ENCODE measurements at places on chromosomes 12 and 14.

- no peak for DNase-seq
Measured at GRCh38 chr14:104146651-104147345, 8.4 kb downstream of the KIF26A start.

GRCh38 chr12:40557980-40558379 is 134.3 kb upstream of the CNTN1 start:
- no peak for DNase-seq

DNA sequence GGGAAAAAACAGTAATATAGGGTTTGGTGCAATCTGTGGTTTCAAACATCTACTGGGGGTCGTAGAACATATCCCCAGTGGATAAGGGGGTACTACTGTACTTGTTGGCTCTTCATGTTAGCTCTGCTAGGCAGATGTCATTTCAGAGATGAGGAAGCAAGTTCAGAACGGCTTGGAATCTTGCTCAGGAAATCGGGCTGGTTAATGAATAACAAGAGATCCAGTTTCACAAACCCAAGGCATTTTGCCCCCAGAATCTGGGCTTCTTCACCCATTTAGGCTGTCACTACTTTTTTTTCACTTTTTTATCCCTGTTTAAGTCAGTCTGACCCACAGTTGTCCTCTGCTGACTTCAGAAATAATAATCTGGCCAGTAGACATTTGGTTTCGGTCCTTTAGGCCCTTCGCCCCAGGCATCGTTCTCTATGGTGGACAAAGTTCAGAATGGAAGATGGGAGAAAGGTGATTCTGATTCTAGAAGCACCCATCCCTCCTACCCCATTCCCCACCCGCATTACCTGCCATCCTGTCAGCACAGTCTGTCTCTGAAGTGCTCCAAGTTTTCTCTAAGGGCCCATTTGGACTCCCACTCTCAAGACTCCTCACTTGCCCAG is 4.5 kb downstream of the SUOX start:
- no peak for DNase-seq

DNA sequence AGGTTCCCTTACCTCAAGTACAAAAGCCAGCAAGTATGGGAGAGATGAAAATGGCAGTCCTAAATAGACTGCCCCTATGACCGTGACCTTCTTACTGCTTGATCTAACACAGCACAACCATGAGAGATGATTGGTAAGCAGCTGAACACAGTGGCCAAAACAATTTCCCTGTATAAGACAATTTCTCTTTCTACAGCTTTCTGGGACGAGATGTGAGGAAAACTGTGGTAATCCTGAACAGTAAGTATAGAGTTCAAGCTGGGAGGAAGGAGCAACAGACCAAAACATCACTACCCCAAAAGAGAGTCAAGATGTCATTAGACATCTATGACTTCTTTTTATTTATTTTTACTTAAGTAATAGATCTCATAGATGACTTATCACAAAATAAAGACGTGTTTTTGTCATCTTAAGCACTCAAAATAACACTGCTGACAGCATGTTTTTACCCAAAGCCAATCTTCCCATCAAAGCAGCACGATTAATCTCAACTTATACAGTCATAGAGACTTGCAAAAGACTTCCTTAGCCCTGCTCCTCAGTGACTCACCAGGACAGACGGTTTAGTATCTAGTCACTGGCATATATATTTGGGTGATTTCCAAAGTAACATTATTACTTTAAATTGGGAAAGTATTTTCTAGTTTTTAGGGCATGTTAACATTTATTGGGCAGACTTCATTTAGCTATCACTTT is 3.7 kb downstream of the TMEM52B start:
- no peak for DNase-seq

DNA sequence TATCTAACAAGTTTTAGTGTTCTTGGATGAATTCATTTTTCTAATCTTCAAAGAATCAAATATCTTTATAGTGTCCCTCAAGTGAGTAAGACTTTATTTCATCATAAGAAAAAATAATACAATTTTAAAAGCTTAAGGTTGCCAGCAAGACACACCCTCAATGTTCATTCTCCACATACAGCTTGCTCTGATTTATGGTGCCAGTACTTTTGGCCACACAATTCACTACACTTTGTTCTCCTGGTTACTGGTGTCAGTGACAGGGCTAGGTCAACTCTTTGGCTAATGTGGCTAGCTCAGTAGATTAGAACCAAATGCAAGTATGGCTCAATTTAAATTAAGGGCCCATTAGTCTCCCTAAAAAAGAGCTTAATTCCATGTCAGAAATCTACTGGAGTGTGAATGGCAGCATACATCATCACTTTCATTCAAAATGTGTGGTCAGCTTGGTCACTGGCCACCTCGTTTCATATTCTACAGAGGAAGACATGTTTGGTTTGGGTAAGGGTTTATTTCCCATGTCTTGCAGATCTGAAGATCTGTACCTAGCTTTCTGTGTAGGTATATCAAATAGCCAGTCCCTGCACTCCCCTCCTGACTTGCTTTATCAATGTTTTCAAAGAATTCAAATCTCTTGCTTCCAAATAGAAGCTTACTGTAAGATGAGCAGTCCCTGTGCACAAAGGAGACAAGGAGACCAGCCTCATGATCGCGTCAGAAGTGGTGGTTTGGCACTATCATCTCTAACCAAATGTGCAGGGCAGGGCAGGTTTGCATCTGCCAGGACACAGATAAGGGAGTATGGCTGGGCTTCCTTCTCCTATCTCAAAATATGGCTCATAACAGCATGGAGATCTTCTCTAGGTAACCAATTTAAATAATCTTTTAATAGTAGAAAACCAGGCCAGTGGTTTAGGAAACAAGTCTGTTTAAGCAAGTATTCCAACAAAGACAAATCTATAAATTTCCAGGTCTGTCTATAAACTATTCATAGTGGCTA is 31.3 kb downstream of the HECTD4 start:
- DNase-seq: no peak

DNA sequence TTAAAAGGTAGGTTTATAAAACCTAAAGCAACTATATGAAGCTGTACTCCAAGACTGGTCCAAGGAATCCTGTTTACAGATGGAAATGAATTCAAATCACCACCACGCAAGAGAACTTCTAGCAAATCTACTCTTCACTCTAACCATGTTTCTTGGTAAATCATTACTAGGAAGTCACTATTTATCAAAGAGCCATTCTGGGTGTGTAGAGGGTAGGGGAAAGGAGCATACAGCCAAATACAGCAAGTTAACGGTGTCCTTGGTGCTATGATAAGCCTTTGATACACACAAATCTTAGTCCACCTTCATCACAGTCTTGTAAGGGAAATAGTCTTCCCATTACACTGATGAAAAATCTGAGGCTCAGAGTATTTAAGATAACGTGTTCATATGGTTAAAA is 16.8 kb downstream of the NIN start:
- DNase-seq: no peak

GRCh38 chr12:127664901-127665300 is 602.1 kb upstream of the TMEM132C start:
- no peak for DNase-seq

DNA sequence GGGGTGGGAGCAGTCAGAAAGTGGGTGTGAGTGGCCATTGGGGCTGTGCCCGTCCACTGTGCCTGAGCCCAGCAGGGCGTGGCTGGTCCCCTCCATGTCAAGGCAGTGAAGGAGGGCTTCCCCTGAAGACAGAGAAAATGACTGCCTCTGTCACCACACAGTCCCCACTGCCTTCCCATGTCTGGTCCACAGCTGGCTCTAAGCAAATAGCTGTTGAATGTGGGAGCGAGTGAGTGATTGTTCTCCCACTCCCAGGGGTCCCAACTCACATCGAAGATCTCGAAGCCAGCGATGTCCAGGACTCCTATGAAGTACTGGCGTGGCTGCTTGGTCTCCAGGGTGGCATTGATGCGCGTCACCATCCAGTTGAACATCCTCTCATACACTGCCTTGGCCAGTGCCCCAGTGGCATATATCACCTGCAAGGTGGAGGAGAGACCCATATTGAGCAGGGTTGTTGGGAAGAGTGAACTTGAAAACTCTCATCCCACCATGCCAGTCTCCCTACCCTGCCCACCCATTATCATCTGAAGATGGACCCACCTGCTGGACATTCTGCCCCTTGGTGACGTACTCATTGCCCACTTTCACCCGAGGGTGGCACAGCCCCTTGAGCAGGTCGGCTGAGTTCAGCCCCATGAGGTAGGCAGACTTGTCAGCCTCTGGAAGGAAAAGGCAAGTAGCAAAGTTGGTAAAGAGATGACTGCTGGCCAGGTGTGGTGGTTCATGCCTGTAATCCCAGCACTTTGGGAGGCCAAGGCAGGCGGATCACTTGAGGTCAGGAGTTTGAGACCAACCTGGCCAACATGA is 6.6 kb downstream of the MYH7 start:
- DNase-seq: no peak

DNA sequence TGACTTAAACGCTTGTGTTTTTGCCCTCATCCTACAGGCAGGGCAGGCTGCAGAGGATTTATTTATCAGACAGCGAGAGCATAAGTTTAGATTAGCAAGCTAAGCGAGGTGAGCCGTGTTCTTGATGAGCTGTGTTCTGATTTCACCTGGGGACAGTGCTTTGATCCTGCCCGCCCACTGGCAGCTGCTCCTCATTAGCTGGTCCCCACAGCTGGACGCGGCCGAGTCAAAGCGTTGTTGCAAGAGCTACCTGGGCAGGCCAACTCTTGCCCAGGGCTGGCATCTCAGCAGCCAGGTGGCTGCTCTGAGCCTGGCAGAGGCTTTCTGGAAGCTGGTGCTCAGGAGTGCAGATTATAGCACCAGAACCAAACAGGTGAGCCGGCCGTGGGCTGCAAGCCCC is 46.8 kb upstream of the BEGAIN start:
- no peak for DNase-seq
